Frontal cortex (tissue), 4 donors: ENCODE measurements at places on chromosomes 4 and X. TPM values are rescaled to one million over a fixed set of nuclear protein-coding genes. Genes with fewer than 3 reads are reported as not detected.

Gene HTR2C
- 11.0 TPM for total RNA-seq

DNA sequence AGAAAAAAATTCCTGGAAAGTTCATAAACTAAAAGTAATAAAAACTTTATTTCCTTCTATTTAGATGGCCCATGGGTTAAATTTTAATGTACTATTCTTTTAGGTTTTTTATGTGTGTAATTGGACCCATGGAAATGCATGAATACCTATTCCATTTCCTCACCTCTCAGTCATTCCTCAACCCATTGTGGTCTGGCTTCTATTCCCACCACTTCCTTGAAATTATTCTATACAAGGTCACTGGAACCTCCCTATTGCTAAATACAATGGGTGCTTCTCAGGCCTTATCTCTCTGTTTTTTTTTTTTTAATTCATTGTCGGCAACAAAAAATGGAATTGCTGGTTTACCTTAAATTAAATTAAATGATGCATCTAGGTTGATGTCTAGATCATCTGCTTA lies 17.2 kb downstream of the SLC39A8 start:
- DNase-seq, result no peak

DNA sequence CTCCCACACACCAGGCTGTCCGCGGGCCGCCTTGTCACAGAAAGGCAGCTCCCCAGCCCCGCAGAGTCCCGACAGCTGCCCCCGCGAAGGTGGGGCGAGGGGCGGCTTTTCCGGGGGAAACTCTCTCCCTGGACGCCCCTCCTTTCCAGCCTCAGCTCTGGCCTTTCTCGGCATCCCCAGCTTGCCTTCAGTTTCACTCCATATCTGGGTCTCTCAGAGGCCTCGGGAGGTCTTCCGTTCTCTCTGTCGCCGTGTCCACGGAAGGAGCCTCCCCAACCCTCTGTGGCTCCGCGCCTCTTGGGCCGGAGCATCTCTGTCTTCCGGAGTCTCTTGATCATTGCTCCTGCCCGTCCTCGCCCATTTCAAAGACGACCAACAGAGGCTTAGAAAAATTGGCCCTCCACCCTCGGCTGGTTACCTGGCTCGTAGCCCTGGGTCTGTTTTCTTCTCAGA lies 6.1 kb upstream of the MSX1 start:
- no peak for DNase-seq

GRCh38 chrX:13081395-13082205 lies 37.2 kb upstream of the FAM9C start:
- DNase-seq, result no peak

DNA sequence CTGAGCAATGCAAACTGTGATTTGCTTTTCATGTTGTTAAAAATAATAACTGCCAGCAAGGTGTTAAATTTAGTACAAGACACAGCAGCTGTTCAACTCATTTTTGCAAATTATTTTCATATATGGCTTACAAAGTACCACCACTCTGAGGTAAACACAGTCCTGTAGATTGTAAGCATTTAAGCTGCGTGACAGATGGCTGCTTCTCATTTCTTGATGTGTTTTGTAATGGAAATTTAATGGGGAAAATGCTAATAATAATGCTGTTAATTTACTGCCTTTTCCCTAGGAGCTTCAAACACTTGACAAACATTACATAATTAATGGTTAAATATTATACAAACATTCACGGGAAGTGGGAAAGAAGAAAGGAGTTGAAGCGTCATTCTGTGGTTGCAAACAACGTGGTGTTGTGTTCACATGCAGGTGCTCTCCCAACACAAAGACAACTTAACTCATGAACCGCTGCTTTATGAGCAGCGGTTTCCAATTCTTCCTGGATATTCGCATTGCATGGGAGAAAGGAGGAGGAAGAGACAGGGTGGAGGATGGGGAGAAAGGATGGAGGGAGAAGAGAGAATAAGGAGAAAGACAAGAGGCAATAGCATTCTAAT lies 236.8 kb upstream of the VCX start:
- no peak for DNase-seq

Gene CITED1
- total RNA-seq, result 7.3 TPM

DNA sequence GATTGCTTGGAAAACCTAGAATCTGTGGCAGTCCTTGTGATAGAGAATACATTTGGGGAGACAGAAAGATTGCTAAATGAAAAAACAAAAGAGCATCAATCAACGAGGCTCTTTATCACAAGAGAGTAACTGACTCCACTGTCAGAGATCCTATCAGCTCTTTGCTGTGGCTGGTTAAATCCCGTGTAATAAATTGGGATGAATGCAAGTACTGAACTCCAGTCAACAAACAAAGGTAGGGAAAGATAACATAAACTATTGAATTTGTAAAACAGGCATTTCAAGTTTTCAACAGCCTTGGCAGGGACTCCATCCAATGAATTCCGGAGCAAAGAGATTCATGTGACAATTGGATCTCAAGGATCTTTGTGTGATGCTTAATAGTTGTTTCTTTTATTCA lies 21.3 kb downstream of the MMRN1 start:
- no peak for DNase-seq

DNA sequence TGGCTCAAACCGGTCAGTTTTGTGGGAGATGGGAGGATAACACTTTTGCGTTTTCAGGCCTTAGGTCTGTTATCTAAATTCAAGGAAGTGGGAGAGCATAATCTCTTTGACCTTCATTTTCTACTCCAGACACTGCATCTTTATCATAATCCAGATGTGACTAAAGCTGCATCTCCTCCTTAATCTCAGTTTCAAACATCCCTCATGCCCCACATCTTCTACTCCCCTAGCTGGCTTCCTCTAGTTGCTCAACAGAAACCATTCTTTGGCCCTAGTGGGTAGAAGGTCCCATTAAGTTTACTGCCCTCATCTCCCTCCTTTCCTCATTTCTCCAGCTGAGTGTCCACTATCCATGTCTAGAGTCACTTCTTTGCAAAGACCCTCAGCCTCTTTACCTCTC lies 18.8 kb upstream of the RASL11B start:
- no peak for DNase-seq

- no peak for DNase-seq
These were observed 16.6 kb downstream of the GEMIN8 start for GRCh38 chrX:14013054-14013453.

DNA sequence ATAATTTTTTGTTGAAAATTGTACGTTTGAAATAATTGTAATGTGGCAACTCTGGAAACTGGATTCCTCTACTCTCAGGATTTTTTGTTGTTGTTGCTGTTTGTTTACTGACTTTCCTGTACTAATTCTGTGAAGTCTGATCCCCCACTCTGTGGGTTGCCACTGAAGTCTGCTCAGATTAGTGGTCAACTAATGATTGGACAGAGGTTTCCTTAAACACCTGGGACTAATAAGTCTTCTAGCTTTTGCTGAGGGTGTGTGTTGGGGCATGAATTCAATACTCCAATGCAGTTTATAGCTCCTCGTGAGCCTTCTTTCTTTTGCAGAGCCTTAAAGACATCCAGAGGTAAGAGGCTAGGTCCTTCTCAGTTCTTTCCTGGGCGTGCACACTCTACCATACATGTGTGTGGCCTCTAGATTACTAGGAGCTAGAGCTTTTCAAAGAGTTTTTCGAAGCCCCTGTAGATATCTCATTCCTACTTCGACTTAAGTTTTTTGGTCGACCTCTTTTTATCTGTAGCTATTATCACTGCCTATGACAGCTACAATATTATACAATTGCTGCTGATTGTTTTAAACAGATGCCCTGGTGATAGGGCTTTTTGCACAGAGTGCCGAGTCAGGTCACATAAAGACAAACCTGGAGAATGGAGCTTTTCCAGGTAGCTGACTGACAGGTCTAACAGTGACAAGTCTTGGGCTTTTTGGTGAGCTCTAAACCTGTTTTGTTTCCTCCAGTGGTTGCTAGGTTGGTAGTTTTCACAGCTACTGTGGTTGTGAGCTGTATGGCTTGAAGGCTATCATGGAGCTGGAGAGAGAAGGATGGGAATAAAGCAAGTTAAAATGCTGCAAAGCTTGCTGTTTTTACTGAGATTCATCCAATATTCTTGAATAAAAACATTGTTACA lies 34.0 kb downstream of the BMP2K start:
- no peak for DNase-seq

GRCh38 chrX:46278572-46278971 lies 266.6 kb downstream of the ZNF674 start:
- no peak for DNase-seq

Gene PLK4
- total RNA-seq, result 8.2 TPM

Gene OCIAD2
- 37.9 TPM for total RNA-seq

- DNase-seq, result no peak
These were observed 146.3 kb downstream of the SMIM20 start for GRCh38 chr4:26060286-26060685.

Gene SMARCAD1
- total RNA-seq, result 117 TPM

GRCh38 chr4:59571805-59572430 lies 1628.2 kb upstream of the ADGRL3 start:
- DNase-seq, result no peak

Gene SHOX
- not detected for total RNA-seq

- DNase-seq, result peak; percentile 34
These were observed 632 bp upstream of the PCDH7 start for GRCh38 chr4:30719454-30720020.

GRCh38 chr4:22416403-22416802 lies 99.5 kb downstream of the ADGRA3 start:
- DNase-seq, result no peak

Gene VCX3B
- not detected for total RNA-seq

DNA sequence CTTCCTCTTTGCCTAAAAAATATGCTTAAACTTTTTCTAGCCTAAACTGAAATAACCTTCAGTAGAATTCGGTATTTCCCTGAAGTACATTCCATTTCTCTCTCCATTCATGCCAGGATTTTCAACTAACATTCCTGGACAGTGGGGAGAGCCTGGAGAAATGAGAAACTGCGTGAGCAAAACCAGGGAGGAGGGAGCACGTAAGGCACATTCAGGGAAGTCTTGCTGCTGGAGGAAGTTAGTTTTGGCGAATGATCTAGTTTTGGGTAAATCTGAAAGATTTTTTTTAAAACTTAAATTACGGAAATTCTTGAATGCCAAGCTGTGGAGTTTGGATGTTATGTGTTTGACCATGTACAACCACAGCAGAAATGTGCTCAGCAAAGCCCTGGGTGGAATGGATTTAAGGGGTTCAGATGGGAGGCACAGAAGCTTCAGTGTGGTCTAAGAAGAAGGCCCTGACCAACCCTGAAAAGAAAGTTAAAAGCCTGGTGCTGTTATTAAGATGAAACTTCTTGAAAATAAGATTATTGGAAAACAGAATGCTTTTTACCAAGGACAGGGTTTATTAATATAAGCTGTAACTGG lies 347.8 kb downstream of the ANK2 start:
- DNase-seq, result no peak

GRCh38 chr4:72496119-72496518 lies 72.9 kb downstream of the ADAMTS3 start:
- no peak for DNase-seq

Gene MAGEB2
- not detected for total RNA-seq

DNA sequence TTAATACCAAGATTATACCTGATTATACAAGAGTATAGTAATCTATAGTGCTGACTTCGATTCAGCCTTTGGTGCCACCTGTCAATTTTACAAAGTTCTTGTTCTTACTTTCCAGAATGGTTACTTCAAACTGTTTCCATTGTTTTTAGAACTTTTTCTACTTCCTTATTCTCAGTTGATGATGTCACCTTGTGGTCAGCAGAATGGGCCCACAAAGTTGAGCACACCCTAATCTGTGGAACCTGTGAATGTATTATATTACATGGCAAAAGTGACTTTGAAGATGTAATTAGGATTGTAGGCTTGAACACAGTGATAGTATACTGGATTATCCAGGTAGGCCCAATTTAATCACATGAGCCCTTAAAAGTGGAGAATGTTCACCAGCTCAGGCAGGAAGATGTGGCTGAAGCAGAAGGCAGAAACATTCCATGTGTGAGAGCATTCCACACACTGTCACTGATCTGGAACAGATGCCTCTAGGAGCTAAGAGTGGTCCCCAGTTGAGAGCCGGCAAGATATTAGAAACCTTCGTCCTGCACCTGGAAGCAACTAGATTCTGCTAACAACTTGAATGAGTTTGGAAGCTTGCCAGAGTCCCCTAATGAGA lies 6.3 kb upstream of the SGMS2 start:
- no peak for DNase-seq

DNA sequence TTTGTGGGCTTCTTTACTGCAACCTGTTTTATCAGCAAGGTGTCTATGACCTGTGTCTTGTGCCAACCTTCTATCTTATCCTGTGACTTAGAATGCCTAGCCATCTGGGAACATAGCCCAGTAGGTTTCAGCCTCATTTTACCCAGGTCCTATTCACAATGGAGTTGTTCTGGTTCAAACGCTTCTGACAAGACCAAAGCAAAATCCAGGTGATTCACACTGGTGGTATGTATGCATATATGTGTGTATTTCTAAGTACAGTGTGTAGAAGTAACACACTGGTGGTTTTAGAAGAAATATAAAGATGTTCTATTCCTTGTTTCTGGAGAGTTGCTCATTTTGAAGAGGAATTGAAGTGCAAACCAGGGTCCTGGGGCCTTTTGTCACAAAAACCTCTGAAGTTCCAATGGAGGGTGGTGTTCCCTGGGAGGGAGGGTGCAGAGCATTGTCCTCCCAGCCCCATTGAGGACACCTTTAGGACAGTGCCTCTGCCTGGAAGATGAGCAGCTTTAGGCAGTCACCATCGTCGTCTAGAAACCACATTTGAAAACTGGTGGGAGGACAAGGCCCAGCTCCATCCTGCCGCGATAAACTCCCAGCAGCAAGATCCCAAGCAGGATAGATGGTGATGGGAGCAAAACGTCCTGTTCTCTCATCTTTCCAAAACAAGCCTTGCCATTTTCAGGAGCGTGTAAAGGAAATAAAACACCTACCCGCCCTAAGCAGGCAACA lies 191.4 kb downstream of the TSPAN5 start:
- no peak for DNase-seq

DNA sequence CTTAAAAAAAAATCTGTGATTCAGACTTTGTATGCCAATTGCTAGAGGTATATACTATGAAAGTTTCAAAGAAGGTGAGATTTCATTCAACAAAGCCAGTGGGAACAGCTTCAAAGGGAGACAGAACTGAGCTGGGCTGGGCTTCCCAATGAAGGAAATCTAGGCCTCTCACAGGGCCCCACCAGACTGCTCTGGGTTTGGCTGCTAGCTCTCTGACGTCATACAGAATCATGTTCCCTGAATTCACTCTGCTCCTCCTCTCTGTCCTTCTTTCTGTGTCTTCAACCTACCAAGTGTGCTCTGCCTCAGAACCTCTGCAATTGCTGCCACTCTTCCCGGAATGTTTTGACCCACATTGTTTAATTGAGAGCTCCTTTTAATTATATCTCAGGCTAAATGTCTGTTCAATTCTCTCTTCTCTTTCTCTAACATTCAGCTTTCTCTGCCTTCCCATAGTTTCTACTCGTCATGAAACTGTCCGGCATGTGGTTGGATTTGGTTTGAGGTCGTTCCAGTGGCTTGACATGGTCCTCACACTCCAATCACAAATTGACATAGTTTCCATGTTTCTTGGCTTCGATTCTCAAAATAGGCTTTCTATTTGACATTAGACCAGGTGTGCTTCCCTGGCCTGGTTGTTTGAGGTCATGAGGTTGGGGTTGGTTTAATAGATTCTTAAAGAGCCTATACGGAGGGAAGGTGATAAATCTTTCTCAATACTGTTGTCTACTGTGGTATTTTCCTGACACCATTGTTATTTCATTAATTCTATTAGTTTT lies 282.1 kb upstream of the EMCN start:
- no peak for DNase-seq
